Activated CD4-positive, alpha-beta T cell treated with anti-CD3 and anti-CD28 coated beads, Interleukin-2, amount 50 U/mL, for 24 hours (primary cell): ENCODE measurements at places on chromosomes 11 and 22.

- no peak for DNase-seq
Measured at GRCh38 chr11:72228229-72228843, 3.8 kb downstream of the INPPL1 start.

DNA sequence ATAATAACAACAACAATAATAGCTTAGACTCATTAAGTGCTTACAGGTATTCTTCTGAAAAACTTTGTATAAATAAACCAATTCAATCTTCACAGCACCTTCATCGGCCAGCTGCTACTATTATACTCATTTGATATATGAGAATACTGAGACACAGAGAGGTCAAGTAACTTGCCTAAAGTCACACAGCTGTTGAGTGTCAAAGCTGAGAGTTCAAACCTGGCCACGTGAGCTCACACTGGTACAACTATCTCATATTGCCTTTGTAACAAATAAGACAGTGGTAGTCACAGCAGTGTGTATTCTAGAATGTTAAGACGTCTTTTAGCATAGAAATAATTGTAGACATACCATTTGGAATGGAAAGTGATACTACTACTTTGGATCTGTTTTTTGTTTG lies 268.5 kb downstream of the NTM start:
- DNase-seq = no peak

- DNase-seq = no peak
Measured at GRCh38 chr11:855330-855674, 12.7 kb downstream of the TSPAN4 start.

- no peak for DNase-seq
Measured at GRCh38 chr11:12330485-12331231, 46.7 kb upstream of the PARVA start.

DNA sequence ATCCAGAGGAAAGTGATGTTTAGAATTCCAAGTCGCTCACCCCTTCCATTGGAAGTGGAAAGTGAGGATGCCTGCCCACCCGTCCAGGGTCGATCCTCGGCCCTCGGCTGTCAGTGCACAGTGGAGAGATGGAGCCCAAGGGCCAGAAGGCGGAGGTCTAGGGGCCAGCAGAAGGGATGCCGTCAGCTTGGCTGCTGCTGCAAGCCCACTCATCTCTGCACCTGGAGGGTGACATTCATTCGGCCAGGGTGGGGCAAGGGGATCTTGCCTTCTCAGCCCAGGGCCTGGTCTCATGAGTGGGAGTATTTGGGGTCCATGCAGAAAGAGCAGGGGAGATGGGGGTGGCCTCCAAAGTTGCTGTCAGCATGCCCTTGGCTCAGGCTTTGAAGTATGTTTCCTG lies 30.7 kb downstream of the LINC01488 start:
- no peak for DNase-seq

DNA sequence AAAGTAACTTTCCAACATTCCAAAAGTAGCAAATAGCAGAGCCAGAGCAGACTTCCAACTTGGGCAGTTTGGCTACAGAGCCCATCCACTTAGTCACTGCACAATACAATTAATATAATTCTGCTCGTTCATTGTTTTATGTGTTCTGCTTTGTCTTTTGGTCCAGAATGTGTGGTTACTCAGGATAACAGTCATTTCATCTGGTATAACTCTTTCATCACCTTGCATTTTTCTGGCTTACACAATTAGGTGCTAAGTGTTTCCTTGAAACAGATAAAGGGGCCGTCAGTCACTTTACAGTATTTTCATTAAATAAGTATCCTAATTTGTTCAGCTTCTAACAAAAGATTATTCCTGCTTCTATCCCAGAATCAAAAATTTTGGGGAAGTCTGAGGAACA lies 87.2 kb downstream of the LARGE2 start:
- no peak for DNase-seq
